ENCODE measurements at places on chromosomes 5 and 9.

DNA sequence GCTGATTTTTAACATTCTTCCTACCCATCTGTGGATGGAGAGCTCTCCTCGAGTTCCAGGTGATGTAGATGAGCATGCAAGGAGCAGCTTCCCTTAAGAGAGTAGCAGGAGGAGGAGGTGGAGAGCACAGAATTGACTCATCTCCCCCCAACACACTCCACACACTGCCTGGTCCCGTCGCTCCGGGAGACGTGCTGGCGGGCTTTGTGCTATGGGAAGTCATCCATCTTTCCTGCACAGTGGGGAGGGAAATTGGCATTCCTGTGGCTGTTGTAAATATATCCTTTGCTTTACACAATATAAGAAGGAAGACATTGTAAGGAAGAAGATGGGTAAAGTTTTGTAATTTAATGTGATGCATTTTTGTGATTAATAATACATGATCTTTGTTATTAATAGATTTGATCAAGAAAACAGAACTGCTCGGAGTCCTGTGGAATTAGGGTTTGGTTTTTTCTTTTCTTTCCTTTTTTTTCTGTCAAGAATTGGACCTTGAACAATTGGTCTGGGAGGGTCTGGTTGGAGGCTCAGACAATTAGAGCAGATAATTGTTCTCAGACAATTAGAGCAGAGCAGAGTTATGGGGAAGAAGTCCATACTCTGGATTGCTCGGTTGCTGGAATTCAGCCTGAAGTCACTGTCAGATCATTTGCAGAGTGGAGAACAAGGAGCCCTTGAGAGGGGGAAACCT, 297.8 kb downstream of the GADD45G start:
- no peak for DNase-seq

- DNase-seq: no peak
Measured at GRCh38 chr9:15146268-15146700, 160.7 kb downstream of the TTC39B start.

GRCh38 chr5:52841114-52841513, 53.4 kb downstream of the ITGA1 start:
- no peak for DNase-seq

GRCh38 chr5:158911693-158912363, 187.9 kb downstream of the EBF1 start:
- DNase-seq: no peak

GRCh38 chr9:118088090-118088489, 383.9 kb downstream of the TLR4 start:
- no peak for DNase-seq

DNA sequence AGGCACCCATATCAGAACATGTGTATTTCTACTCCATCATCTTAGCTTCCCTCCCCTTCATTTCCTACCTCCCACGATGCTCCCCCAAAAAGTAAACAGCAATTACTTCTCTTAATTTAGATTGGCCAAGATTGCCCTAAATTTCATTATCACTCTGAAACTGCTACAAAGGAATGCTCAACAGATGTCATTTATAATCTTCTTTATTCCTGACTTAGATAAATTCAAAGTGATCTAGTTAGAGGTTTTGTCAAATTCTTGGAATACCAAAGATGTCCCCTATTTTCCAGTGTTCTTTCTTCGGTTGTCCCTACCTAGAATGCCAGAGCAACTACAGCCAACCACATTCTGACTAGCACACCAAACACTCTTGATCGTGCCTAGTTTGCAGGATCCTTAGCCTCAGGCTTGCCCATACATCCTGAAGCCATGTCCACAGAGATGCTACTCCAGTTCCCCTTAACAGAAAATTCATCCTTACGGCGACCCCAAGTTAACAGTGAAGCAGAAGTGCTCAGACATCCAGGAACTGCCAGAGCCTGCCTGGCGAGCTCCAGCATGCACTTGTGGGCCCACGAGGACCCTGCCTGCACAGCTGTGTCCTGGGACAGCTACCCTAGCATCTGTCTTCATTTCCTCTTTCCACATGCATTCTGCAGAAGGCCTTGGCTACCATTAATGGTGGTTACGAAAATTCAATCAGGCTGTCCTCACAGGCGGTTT, 31.6 kb downstream of the DAP start:
- no peak for DNase-seq

DNA sequence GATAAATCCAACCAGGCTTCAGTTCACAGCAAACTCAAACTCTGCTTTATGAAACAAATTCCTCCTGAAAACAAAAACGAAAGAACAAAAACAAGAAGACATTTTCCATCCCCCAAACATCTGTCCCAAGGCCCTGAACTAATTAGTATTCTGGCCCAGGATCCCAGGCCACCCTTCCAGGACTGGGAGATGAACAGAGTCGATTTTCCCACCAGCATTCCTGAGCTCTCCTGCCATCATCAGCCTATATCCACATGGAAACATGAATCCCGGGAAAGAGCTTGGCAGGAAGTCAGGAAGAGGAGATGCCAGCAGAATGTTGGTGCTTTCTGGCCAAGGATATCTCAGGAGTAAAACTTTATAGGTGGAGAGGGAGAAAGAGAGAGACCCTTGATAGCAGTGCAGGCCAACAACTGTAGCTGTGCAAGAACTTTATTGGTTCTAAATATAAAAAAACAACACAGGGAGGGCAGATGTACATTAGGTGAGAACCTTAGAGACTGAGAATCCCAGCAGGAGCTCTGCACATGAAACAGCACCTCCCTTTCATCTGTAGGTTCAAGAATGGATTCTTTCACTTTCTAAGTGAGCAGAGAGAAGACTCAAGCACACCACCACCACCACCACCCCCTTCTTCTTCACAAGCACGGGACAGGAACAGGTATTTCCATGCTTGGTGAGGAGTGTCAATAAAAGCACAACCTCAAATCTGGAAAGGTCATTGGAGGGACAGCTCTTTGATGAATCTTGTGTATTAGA, 190.7 kb upstream of the TAS2R1 start:
- DNase-seq: no peak

DNA sequence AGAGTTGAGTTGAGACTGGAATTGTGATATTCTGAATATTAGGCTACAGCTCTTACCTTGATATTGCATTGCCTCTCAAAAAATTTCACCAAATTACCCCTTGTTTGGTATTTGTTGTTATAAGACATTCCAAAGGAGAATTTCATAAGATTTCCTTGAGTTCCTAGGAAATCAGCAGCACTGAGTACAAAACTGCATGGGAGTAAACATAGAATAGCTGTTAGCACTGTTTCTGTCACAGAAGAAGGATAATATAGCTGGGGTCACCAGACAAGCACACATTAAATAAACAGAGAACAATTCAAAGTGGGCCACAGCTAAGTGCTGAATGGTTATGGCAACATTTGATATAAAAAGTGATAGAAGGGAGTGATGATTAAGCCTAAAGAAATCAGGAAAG, 724.3 kb downstream of the PRELID2 start:
- no peak for DNase-seq

DNA sequence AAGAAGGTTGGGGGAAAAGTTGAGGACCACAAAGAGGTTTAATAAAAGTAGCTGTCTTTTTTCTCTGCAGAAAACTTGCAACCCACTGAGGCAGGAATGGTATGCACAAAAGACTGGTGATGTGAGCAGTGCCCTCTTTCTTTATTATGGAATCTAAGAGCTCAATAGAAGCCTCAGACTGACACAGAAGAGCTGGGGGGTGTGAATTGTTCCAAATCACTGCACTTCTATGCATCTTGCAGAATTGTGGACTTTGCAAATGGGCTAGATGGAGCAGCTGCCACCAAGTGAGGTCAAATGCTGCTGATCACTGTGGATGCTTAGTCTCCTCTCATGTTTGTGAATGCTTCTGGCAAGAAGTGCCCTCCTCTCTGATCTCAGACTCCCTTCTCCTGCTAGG, 227.1 kb downstream of the ZSWIM6 start:
- DNase-seq: no peak

- DNase-seq: no peak
Measured at GRCh38 chr5:1934801-1935429, 52.2 kb upstream of the IRX4 start.

- no peak for DNase-seq
Measured at GRCh38 chr9:120927269-120928014, 846 bp upstream of the TRAF1 start.

DNA sequence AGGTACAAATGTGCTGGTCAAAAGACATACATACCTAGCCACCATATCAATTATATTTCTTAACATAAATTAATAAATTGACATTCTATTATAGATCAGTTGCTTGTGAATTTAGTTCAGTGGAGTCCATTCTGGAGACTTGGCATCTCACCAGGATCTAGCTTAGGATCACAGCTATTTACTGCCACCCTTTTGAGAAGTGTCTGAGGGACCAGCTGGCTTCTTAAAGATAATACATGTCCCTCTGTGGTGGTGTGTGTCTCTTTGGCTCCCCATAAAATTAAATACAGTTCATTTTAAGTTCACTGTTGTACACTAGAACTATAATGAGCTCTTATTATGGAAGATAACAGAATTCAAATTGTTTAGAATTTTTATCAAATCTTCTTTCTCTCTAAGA, 290.7 kb downstream of the PRELID2 start:
- DNase-seq: no peak

- DNase-seq: no peak
Measured at GRCh38 chr5:111224561-111225345, 569 bp downstream of the CAMK4 start.

DNA sequence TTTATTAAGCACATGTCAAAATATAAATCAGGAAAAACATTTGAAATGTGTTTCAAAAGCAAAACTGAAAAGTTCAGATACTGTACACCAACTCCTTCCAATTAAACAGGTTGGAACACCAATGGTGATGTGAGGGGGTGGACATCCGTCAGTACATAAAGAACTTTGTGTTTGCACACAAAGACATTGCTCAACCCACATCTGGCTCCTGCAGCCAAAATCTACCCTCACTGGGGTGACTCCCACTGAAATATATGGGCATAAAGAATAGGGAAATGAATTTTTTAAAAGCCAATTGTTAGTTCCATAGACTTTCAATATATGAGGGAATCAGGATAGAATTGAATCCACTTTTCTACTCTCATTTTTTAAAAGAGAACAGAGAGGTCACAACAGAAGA, 63.9 kb downstream of the MEGF9 start:
- DNase-seq: no peak

- no peak for DNase-seq
Measured at GRCh38 chr5:34599471-34600117, 56.5 kb upstream of the RAI14 start.

GRCh38 chr9:35616681-35617459, 1.3 kb downstream of the CD72 start:
- DNase-seq: peak; percentile 29

DNA sequence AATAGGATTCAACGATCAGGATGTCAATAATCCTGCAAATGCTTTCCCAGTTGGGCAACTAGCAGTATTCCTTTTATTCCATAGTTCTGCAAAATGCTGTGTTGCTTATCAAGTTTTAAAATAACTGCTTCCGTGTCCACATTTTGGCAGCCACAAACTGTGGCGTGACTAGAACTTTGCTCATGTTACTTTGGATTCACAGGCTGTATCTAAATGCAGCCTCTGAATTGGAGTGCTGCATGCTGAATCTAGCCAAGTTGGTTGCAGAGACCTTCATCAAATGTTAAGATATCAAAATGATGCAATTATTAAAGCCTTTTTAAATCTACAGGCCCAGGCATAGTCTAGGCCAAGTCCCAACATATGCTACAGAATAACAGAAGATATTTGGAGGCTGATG, 249.2 kb downstream of the NR2F1-AS1 start:
- no peak for DNase-seq

- DNase-seq: no peak
Measured at GRCh38 chr5:122702524-122702875, 72.4 kb upstream of the SNX2 start.

DNA sequence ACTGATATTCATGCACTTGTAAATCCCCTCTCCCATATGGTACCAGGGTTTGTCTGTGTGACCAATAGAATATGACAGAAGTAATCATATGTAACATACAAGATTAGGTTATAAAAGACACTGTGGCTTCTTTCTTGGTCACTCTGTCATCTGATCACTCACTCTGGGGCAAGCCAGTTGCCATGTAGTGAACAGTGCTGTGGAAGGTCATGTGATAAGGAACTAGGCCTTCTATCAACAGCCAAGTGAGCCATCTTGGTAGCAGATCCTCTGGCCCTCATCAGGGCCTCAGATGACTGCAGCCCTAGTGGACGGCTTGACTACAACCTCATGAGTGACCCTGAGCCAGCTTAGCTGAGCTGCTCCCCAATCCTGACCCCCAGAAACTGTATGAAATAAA, 30.0 kb upstream of the MATR3 start:
- DNase-seq: no peak

DNA sequence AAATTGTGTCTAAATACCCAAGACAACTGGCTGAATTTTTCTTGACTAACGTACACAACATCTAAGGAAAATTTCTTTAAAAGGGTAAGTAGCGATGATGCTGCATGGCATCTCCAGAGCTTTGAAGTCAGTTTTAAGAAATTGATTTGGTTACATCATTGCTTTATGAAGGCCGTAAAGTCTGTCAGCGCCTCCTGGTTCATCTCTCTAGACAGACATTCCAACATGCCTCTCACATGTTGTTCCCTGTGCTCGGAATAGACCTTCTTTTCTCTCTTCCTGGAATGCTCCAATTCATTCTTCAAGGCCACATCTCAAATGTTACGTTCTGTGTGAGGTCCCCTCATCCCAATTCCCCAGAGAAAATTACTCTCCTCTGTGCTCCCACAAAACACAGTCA, 108.7 kb upstream of the SSBP2 start:
- no peak for DNase-seq

DNA sequence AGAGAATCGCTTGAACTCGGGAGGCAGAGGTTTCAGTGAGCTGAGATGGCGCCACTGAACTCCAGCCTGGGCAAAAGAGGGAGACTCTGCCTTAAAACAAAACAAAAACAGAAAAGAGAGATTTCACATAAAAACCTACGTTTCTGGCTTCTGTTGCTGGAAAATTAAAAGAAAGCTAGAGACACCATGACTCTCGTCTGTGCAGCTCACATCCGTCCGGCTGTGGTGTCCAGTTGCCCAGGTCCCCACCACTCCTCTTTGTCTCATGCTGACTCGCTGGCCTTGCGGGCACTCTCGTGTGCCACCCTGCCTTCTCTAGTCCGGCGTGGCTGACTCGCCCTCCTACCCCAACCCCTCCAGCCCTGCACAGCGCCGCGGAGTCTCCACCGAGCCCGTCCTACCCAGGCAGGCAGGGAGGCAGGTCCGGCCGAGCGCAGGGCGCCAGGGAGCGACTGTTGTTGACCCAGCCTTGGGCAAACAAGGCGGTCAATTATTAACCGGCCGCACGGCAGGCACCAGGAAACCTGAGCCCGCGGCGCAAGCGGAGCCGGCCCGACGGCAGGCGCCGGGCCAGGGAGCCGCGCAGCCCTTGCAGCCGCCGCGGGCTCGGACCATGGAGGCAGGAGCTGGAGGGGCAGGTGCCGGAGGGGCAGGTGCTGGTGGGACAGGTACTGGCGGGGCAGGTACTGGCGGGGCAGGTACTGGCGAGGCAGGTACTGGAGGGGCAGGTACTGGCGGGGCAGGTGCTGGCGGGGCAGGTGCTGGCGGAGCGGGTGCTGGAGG, at the start of gene PRRT1B:
PRRT1B (plus strand) TSS at position 521 of the 783 bp plus-strand sequence; CDS start at position 614, 93 bp downstream.
- no peak for DNase-seq

GRCh38 chr5:6722015-6722414, 8.8 kb downstream of the TENT4A start:
- no peak for DNase-seq

All from activated T-cell treated with anti-CD3 and anti-CD28 coated beads for 4 hours (primary cell).